ENCODE measurements at places on chromosomes 16 and 17.

- no peak for DNase-seq
Measured at GRCh38 chr16:69859105-69859989, 91.8 kb upstream of the CLEC18A start.

DNA sequence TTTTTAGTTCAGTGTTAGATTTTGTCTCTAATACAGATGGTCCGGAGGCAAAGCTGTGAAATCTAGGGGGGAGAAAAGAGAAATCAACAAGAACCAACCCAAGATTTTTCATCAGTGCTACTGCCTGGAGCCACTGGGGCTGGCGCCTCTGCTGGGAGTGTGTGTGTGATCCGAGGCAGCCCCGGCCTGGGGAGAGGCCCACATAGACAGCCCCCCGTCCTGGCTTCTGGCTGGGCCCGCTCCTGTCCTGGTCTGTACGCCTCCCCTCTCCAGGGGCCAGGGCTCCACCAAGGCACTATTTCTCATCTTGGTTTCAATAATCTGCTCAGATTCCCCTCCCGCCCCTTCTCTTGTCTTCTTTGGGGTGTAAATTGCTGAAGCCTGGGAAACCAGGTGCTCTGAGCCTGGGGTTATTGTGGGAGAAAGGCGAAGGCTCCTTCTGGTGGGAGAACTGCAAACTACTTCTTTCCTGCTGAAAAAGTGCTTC lies 7.8 kb downstream of the BAHCC1 start:
- DNase-seq: no peak

DNA sequence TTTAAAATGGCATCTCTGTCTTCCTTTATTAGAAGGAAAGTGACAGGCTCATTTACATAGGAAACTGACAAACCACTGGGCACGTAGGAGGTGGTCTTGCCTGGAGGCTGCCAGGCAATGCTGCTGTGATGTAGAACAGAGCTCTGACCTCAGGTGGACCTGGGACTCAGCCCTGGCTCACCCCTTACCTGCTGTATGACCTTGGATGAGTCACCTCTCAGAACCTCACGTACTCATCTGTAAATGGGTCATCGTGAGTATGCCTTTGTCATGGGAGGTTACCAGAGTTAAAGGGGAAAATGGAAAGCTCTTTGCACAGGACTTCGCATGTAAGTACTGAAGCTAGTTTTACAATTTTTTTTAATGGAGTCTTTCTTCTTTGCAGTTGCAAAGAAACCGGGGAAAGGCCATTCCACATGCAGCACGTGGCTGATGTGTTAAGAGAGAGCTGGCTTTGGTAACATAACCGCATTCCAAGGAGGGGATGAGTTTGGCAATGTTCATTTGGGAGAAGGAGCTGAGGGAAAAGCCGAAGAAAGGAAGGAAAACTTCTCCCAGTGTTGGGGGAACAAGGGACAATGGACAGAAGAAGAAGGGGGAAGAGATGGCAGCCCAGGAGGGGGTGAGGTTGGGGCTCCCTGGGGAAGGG lies 37.4 kb upstream of the LONP2 start:
- no peak for DNase-seq

GRCh38 chr16:76222087-76222486 lies 55.1 kb upstream of the CNTNAP4 start:
- no peak for DNase-seq

GRCh38 chr16:58415003-58415402 lies 22.7 kb downstream of the GINS3 start:
- no peak for DNase-seq

DNA sequence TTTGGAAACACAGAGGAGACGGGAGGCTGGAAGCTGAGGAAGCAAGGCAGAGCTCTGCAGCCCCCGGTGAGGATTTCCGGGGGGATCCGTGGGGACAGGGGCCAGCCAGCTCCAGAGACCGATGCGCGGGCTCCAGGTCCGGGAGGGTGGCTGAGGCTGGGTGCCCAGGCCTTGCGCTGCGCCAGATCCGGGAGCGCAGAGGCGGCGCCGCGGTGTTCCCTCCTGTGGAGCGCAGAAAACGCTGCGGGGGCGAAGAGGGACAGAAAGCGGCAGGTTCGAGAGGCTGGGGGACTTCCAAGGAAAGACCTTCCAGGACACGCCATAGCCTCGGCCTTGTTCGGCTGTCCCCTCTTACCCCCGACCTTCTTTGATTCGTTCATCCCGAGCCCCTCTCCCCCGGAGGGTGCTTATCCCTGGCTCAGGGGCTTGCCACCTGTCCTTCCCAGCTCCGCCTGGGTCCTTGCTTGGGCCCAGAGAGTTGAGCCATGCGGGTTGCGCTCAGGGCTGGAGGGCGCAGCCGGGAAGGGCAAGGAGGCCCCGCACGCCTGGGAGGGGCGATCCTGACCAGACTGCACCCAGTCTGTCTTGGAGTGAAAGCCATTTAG lies 697 bp upstream of the SHISA9 start:
- DNase-seq: no peak

GRCh38 chr16:49704586-49705155 lies 151.2 kb downstream of the ZNF423 start:
- no peak for DNase-seq
